ENCODE measurements at places on chromosomes 6 and 20.

DNA sequence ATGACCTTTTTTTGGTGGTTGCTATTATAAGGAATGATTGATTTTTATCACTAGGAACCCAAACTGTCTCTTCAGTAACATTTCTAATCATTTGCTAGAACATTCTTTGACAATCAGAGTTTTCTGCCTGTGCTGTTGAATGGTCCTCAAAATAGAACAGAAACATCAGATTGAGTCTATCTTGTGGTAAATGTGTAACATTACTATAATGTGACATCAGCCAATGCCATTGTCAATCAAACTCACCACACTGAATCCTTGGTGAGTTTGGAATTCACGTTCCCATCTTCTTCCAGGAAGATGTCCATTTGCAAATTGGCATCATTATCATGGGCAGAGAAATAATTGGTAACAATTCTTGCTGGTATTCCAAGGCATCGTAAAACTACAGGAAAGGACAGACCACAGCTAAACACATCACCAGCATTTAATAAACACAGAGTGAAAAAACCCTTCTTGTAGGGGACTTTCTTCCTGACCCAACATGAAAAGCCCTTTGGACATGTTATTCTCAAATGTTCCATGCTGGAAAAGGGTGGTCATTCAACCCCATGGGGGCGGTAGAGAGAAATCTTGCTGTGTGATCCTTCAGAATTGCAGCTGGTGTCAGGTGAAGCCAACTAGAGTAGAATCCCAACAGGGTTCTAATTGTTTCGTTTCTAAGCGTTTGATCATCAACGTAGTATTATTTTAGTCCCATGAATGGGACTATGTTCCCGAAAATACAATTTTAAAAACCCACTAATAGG, 98.5 kb downstream of the F13A1 start:
- peak; percentile 11 for DNase-seq

DNA sequence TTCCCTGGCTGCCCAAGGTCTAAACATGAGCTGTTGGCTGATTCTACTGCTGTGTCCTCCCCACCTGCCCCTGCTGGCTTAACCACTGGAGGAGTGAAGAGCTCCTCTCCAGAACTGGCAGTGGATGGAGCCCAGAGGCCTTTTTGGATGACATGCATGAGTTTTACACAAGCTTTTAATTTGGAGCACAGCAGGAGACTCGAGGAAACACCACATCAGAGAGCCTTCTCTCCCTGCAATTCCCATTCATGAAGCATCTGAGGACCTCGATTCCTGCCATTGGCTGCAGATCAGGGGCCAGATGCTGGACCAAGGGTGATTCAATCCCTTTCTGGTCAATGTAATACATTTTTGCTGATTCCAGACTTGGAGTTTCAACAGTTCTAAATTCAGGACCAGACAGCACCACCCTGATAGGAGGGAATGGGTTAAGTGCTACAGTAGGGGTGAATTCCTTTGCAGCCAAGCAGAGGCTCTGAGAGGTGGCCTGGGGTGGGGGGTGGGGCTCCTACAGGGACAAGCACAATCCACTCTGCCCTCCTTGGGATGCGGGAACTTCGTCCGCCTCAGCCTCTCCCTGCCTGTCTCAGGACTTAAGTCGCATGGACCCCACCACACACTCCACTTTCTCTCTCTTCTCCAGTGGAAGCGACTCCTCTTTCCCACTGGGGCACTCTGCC, 599 bp upstream of the PSORS1C1 start:
- peak; percentile 80 for DNase-seq

DNA sequence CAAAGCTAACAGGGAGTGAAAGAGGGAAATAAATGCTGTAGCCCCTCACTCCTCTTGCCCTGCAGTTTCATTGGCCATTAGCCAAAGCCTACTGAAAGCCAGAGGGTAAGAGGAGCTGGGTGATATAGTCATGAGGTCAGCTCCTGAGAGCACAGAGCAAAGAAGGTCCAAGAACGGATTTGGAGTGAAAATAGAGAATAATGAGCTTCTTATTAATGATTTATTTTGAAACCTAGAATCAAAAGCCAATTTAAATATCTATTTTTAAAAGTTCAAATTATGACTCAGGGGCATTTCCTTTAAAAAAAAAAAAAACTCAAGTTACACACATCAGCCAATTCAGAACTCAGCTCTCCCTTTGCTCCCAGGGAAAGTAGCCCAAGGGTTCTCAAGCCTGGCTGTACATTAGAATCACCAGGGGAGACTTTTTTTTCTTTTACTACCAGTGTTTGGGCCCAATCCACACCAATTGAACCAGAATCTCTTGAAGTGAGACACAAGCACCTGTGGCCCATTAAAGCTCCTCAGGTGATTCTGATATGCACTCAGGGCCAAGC, 79.1 kb downstream of the SNAP25 start:
- no peak for DNase-seq

- no peak for DNase-seq
Observed at GRCh38 chr20:33668466-33669155, 1.9 kb downstream of the ACTL10 start.

DNA sequence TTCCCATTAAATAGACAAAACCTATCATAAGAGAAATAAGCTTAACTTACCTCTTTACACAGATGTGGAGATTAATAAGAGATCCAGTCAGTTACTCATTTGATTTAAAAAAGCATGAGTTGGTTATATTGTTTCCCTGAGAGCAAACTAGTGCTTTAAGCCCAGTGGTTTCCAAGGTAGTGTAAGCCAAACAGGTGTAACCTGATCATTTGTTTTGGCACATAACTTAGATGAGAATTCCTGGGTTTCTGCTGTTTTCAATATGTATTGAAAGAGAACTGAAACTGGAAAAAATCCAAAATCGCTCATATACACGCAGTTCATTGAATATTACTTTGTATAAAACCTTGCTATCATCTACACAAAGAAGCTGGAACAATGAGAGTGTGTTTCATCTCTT, 30.5 kb upstream of the SMIM8 start:
- no peak for DNase-seq

DNA sequence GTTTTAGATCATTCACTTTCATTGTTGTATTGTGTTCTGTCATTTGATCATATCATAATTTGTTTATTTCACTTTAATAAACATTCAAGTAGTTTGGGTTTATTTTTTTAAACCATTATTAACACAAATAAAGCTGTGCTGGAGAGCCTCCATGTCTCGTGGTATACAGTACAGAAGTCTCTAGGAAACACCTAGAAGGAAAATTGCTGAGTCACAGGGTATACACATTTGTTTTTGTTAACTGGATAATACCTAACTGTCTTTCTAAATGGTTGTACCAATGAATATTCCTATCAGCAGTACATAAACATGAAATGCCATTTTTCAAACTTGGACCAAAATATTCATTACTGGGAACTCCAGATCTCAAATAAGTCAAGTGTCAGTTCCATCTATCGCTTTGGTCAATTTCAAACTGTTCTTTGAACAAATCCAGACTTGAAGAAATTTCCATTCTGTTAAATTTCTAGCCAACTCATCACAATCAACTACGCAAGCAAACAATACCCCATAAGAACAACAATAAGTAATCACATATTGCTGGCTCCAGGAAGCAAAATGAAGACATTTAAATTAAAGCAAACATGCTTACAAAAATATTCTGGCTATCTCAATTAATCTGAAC, 138.1 kb downstream of the ATXN1 start:
- DNase-seq = no peak

DNA sequence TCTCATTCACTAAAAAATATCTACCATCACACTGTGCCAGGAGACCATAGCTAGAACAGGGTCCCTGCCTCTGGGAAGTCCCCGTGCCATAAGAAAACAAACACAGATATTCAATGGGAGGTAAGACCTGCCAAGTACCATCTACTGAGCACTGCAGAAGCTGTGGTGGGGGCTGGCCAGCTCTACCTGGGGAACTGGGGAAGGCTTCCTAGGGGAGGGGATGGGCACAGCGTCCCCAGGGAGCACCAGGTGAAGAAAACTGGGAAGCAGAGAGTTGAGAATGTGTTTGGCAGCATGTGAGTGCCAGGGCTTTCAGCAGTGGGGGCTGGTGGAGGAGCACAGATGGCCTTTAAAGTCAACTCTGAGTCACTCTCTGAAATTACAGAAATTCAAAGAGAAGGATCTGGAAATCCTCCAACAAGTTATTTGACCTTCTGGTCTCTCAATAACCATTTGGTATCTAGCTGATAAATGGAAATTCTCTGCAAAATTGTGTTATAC, 85.2 kb downstream of the SHLD1 start:
- peak; percentile 28 for DNase-seq

- DNase-seq = no peak
Observed at GRCh38 chr20:20235681-20236080, 132.2 kb upstream of the INSM1 start.

- DNase-seq = no peak
Observed at GRCh38 chr20:38805958-38806854, 709 bp downstream of the PPP1R16B start.

GRCh38 chr6:149934249-149935156, 7.3 kb upstream of the ULBP2 start:
- peak; percentile 73 for DNase-seq

DNA sequence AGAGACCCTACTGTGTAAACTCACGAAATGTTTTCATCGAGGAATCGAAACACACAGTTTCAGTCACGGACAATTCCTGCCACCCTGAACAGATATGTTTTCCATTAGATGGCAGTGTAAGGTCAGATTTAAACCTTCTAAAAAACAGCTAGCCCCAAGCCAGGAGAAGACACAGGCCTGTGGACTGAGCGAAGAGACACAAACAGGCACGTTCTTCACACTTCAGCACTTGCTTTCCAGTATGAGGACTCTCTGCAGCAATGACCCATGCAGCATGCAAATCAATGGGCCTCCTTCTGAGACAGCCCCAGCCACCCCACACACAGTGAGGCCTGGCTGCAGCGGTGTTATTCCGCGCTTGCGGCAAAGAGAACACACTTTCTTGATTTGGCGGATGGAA, 31.9 kb downstream of the HUS1B start:
- peak; percentile 21 for DNase-seq

GRCh38 chr20:24185791-24186190, 197.2 kb upstream of the GGTLC1 start:
- DNase-seq = no peak

GRCh38 chr20:13671916-13672378, 33.2 kb upstream of the TASP1 start:
- DNase-seq = peak; percentile 79

DNA sequence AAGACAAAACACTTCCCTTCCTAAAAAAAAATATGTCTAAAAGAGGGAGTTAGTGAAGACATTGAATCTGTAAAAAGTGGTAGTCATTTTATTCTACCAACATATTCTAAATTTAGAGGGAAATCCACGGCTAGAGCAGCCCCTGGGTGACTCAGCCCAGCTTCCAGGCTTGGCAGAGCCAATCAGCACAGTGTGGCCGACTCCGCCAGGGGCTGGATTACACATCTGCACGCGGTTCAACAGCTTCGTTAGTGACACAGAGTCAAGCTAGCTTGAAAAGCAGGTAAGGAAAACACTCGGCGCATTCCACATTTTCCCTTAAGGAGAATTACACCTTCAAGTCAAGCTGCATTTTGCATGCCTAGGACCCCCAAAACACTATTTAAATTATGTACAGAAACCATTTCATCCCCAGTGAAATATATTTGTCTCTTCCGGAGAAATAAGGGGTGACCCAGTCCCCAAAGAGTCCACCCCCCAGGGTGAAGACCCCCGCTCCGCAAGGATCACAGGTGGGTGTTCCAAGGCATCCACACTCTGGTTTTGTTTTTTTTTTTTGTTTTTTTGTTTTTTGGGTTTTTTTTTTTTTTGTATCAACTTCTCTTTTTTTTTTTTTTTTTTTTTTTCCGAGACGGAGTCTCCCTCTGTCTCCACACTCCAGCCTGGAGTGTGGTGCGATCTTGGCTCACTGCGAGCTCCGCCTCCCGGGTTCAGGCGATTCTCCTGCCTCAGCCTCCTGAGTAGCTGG, 58.4 kb upstream of the ARID1B start:
- peak; percentile 63 for DNase-seq

DNA sequence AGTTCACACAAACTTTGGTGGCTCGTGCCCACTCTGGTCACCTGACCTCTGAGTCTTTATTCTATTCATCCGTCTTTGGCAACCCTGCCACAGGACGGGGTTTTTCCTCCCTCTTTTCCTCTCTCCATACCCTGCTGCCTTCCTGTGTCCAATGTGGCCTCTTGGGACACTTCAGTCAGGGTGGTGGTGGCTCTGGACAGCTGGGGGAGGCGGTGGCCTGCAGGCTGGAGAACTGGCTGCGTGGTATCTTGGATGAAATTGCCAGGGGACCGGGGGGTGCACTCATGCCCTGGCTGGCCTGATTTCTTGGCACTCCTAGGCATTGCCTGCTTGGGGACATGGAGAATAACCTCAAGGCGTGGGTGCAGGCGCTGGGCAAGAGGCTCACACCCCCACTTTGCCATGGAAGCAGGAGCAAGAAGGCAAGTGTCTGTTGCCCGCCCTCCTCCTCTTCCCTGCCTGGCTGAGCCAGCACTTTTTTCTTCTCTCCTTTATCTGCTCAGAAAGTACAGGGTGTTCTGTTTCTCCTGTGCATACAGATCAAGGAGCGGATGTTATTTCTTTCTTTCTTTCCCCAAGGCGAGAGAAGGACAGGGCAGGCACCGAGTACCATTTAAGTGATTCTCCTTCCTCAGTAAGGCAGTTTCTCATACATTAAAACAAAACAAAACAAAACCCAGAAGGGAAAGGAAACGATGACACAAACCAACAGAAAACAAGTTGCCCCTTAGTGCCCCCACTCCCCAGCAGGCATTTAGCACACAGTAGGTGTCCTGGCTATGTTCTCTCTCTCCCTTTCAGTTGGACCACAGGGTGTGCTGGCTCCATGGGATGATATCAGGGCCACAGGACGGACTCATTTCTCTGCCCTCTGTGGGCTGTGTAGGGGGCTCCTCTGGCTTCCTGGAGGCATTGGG, 155.5 kb upstream of the RNF24 start:
- no peak for DNase-seq

DNA sequence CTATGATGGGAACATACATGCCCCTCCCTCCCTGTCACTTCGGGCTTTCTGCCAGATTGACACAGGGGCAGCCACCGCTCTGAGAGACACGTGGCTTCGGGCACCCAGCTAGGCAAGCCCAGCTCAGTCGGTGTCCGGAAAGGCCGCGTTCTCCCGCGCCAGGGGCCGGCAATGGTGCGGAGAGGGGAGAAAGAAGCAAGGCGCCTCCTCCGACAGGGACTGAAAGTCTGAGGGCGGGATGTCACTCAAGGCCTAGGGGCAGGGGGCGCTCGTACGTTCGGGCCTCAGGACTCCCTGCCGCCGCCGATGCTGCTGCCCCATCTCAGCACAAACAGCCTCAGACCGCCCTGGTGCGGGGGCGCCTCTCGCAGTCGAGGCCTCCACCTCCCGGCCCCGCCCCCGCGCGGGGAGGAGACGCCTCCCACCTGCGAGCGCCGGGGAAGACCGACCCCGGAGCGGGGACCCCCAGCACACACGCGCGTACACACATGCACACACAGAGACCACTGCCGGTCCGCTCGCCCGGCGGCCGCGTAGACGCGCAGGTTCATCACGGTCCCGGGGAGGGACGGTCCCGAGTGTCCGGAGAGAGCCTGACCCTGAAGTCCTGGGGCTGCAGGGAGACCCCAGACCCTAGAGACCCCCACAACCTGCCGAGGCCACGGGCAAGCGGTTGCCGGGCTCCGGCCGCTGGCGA, 1.9 kb downstream of the GRM4 start:
- peak; percentile 33 for DNase-seq
